ENCODE measurements at places on chromosomes 13 and 19.

DNA sequence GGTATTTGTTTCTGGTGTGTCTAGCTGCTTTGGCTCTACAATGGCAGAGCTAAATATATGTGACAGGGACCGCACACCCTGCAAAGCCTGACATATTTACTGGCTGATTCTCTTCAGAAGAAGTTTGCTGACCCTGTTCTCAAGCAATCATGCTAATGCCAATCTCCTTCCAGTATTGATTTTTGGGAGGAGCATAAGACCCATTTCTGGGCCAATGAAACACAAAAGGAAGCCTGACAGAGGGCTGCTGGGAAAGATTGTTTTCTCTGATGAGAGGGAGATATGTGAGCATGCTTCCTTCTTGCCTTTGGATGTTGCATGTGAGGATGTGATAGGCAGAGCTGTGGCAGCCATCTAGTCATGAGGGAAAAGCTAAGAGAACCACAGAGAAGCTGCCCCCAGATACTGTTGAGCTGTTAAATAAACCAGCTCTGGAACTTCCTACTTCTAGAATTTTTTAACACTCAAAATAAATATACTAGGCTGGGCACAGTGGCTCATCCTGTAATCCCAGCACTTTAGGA is 31.4 kb upstream of the TPTE2 start:
- no peak for DNase-seq

GRCh38 chr13:104422668-104423067 is 1356.5 kb upstream of the SLC10A2 start:
- no peak for DNase-seq

DNA sequence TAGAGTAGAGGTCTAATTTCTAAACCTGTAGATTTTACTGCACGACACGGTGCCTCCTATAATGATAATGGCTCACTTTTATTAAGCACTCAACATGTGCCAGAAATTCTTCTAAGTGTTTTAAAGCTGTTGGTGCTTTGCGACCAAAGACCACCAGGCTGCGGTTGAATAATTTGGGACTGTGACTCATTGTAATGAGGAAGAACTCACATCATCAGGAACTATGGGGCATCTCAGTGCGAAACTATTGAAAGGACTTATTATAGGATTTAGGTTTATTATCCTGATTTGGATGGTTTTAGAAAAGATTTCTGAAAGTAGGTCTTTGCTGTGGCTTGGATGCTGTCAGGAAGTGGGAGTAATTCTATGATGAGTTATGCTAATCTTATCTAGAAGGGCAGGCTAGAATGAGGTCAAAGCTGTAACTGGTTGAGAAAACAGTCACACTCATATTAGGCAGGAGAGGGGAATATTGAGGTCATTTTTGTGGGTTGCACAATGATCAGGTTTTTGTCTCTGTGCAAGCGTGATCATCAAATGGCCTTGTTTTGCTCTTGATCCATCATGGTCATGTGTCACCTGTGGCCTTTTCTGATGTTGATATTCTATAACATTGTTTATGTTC is 266.8 kb downstream of the PCDH20 start:
- DNase-seq: no peak

DNA sequence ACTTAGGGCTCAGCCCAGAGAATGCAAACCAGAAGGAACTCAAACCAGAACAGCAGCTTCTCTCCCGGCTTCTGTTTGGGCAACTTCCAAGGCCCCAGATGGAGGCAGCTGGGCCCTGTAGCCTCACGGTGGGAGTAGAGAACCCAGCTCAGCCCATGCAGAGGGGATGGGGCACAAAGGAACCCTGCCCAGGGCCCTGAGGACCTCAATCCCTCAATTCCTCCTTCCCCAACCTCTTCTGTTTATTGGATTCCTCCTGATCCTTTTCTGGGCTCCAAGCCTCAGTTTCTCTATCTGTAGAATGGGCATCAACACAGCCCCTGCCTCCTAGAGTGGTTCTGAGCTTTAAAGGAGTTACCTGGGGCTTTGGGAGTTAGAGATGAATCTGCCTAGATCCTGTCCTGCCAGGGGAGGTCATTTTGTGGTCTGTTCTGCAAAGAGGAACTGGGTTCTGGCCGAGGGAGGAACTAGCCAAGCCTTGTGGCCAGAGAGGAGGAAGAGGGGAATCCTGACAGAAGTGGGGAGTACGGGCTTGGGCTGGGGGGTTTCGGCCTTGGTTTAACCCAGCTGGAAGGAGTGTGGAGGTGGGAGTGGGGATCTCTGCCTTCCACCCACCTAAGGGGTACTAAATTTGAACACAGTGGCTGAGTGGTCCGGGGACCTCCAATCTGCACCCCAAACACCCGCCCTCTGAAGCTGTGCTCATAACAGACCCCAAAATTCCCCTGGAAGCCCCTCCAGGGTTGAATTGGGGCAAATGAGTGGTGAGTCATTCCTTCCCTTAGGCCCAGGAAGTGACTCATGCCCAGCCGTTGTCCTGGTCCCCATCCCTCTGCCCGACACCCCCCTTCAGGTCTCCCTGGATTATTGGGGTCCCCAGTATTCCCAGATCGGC is 2.7 kb downstream of the ADGRE5 start:
- DNase-seq: no peak

DNA sequence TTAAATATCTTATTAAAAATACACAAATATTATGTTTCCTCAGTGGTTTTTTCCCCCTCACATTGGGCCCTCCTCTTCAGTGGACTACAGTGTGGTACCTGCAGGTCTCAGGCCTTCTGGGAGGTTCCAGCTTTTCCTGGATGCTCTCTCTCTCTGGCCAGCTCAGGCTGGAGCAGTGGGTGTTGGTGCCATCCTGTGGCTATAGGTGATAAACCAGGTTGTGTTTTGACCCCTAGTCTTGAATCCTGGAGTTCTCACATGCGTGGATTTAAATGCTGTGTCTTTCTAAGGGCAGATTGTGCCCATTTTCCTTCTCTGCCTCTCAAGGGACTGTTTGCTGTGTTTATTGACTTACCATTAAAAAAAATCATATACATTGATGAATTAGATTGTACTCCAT is 41.2 kb upstream of the ZNF527 start:
- DNase-seq: no peak

GRCh38 chr13:113542751-113543424 is 41.7 kb upstream of the TFDP1 start:
- no peak for DNase-seq

- no peak for DNase-seq
These were observed 57.9 kb downstream of the KDM4B start for GRCh38 chr19:5026706-5027273.

- no peak for DNase-seq
These were observed at the start of gene ACP5 for GRCh38 chr19:11577451-11578257. TSS of gene ACP5 (minus strand) at chr19:11577645. CDS start at chr19:11577317, 328 bp downstream.

- DNase-seq: no peak
These were observed 2.4 kb downstream of the ADAMTSL5 start for GRCh38 chr19:1510442-1510806.

GRCh38 chr19:38441657-38442348 is 8.3 kb downstream of the RYR1 start:
- no peak for DNase-seq

All from thoracic aorta (tissue), 2 donors.